ENCODE measurements at places on chromosomes 4 and X.

- no peak for DNase-seq
Measured at GRCh38 chr4:185286571-185286970, 77.2 kb downstream of the SNX25 start.

- DNase-seq, result no peak
Measured at GRCh38 chr4:125084608-125085007, 230.1 kb upstream of the FAT4 start.

DNA sequence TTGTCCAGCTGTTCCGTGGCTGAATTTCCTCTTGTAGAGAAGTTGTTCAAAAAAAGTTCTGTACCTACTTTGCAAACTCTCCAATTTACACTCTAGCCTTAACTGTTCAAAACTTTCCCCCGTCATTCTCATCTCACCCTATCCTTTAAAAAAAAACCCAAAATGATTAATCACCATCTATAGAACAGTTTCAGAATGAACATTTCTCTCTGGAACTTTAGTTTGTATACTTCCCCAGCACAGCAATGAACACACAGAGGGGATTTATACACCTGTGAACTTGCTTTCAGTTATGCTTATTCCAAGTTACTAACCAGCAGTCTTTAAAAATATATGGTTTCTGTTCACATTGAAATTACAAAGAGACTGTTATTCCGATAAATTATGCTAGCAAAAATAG lies 1.2 kb downstream of the GEMIN8 start:
- no peak for DNase-seq

GRCh38 chr4:148068065-148068911 lies 336.4 kb downstream of the ARHGAP10 start:
- DNase-seq, result no peak

All from activated CD4-positive, alpha-beta T cell treated with anti-CD3 and anti-CD28 coated beads for 4 hours (primary cell).